ENCODE measurements at places on chromosomes 3 and 15.

GRCh38 chr3:56629451-56629850 is 53.6 kb downstream of the TASOR start:
- DNase-seq, result no peak

- no peak for DNase-seq
Observed at GRCh38 chr15:59950603-59951388, 53.3 kb upstream of the FOXB1 start.

GRCh38 chr3:137103739-137104138 is 146.0 kb downstream of the IL20RB start:
- no peak for DNase-seq

- no peak for DNase-seq
Observed at GRCh38 chr3:127613406-127613805, 15.2 kb downstream of the MCM2 start.

GRCh38 chr3:126852511-126852910 is 130.4 kb upstream of the PLXNA1 start:
- no peak for DNase-seq

DNA sequence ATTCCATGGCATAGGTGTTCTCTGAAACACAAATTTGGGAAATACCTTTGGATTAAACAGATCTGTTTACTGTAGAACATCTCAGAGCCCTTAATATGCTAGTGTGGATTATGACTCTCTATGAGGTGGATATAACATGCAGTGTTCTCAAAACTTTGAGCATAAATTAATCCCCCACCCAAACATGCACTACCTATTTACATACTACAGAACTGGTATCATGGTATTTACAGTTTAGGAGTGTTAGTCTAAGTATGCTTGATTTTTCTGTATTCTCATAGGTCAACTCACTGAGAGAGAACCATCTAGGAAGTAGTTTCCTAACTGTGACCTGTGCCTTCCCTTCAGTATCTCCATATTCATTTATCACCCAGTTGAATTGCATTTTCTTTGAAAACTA is 30.9 kb upstream of the ZNF609 start:
- DNase-seq, result no peak

DNA sequence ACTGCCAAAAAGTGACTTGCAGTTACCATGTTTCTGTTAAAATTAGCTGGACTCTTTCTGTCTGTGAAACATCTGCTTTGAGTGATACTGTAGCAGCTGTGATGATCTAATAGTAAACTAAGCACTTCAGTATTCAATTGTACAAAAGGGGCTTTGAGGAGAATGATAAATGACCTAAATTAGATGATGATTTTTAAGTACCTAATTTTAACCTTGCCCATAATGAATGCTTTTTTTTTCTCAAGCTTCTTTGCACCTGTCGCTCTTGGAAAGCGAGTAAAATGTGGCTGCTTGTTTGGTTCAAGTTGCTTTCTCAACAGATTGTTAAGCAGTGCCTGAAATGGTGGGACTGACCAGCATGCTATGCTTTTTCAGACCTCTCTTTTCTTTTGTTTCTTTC is 752.3 kb downstream of the EPHA3 start:
- no peak for DNase-seq
